ENCODE measurements at places on chromosomes 16 and 17.

- no peak for DNase-seq
These were observed 975 bp downstream of the CFAP20 start for GRCh38 chr16:58128181-58128631.

DNA sequence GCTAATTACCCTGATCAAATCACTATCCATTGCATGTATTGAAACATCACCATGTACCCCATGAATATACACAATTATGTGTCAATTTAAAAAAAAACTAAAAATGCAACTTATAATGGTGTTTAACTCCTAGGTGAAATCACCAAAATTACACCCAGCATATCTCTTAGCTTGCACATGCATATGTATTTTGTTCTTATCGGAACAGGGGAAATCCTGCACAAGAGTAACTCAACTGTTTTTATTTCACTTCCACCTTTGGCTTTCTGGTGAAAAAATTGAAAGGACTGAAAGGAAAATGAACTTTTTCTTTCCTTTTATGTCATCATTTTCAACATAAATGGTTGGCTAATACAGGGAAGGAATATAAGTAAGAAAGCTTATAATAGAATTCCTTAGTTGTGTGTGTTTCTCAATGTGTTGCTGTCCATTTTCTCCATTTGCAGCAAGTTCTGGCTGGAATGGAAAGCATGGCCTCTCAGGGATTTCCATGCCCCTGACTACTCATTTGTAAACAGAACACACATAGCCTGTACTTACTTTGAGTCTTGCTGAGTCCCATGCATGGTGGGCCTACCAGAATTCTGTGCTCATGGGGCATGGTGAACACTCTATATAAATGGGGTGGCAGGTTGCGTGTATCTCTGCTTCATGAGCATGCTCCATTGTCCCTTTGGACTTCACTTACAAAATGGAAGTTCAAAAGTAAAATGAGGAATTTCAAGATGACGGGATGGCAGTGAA, 462.0 kb downstream of the HS3ST3B1 start:
- no peak for DNase-seq

DNA sequence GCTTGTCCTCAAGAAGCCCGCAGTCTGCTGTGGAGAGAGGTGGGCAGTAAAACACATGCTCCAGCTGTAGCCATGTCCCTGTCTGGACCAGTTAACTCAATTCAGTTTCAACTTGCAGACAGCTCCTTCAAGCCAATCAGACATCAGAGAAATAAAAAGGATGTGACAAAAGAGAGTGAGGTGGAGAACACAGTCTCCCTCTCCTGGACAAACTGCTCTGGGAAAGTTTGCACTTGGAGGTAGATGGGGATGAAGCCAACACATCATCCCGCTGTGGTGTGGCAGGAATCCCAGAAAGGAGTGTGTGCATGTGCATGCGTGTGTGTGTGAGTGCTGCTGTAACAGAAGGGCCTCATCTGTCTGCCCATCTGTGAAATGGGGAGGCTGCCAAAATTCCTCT, 358.6 kb upstream of the ASIC2 start:
- DNase-seq: no peak

- DNase-seq: no peak
These were observed 64.4 kb upstream of the CDH8 start for GRCh38 chr16:62100651-62101050.

- no peak for DNase-seq
These were observed 5.0 kb downstream of the ABHD15 start for GRCh38 chr17:29561554-29562517.
